Left lung (tissue), 14 donors: ENCODE measurements at places on chromosomes 7 and 10. TPM values are rescaled to one million over a fixed set of nuclear protein-coding genes. Genes with fewer than 3 reads are reported as not detected.

TAS2R60 gene
- total RNA-seq: not detected

DYDC1 gene
- not detected for total RNA-seq

NANOS1 gene
- 1.0 TPM for total RNA-seq

CTAGE4 gene
- total RNA-seq: 5.3 TPM

PDLIM1 gene
- total RNA-seq: 268 TPM

H2BK1 gene
- total RNA-seq: not detected

PTPRZ1 gene
- total RNA-seq: 0.84 TPM

WEE2 gene
- not detected for total RNA-seq

STRIP2 gene
- 5.3 TPM for total RNA-seq

ACSM6 gene
- total RNA-seq: not detected

WNT8B gene
- not detected for total RNA-seq

CYP3A7 gene
- 0.37 TPM for total RNA-seq

CHCHD1 gene
- 27.5 TPM for total RNA-seq

PITRM1 gene
- 77.0 TPM for total RNA-seq

PPP1R3A gene
- 0.08 TPM for total RNA-seq

INPP5A gene
- total RNA-seq: 32.0 TPM

SEMA3C gene
- 63.1 TPM for total RNA-seq

GPR15LG gene
- not detected for total RNA-seq

CYP3A5 gene
- 5.7 TPM for total RNA-seq

ICA1 gene
- total RNA-seq: 22.4 TPM

IFIT1B gene
- total RNA-seq: not detected

KMT2C gene
- 91.4 TPM for total RNA-seq

FAM237B gene
- not detected for total RNA-seq

FZD8 gene
- total RNA-seq: 16.4 TPM

AS3MT gene
- total RNA-seq: 4.7 TPM

HOXA9 gene
- 0.73 TPM for total RNA-seq

PDZD7 gene
- 0.96 TPM for total RNA-seq

PKD2L1 gene
- 0.37 TPM for total RNA-seq

MALRD1 gene
- total RNA-seq: 12.3 TPM

RASA4B gene
- total RNA-seq: 18.5 TPM

PPRC1 gene
- 27.8 TPM for total RNA-seq

ZNF425 gene
- 1.3 TPM for total RNA-seq

SFXN2 gene
- 17.1 TPM for total RNA-seq

CPEB3 gene
- 4.3 TPM for total RNA-seq

CPN1 gene
- total RNA-seq: not detected

ARHGAP22 gene
- total RNA-seq: 5.2 TPM

TACC2 gene
- total RNA-seq: 193 TPM

PEX1 gene
- 12.4 TPM for total RNA-seq

ITIH2 gene
- 0.55 TPM for total RNA-seq

NRP1 gene
- 140 TPM for total RNA-seq

MDFIC gene
- 30.8 TPM for total RNA-seq

PON1 gene
- total RNA-seq: 0.67 TPM

PDE6C gene
- not detected for total RNA-seq

PSD gene
- 5.4 TPM for total RNA-seq

FAM221A gene
- 9.3 TPM for total RNA-seq

PTF1A gene
- total RNA-seq: not detected

AOAH gene
- total RNA-seq: 13.4 TPM

CYP2C8 gene
- 0.79 TPM for total RNA-seq

TRIM8 gene
- total RNA-seq: 180 TPM

HOXA11 gene
- not detected for total RNA-seq

ENTPD1 gene
- total RNA-seq: 37.6 TPM

CACNA2D1 gene
- total RNA-seq: 11.5 TPM

VPS37D gene
- total RNA-seq: 0.89 TPM

OR2A42 gene
- total RNA-seq: not detected

VAX1 gene
- total RNA-seq: not detected

TCAF2 gene
- 3.0 TPM for total RNA-seq
